ENCODE measurements at places on chromosomes 13 and 19.

GRCh38 chr13:83151308-83151660 lies 731.0 kb downstream of the SLITRK1 start:
- H3K4me3 ChIP-seq, result no peak overlapping the region
- H3K4me1 ChIP-seq, result no peaks in the 10 kb centered on the region
- H3K36me3 ChIP-seq, result no peaks in the 10 kb centered on the region
- no peak for DNase-seq
- H3K27me3 ChIP-seq, result no peaks in the 10 kb centered on the region

- H3K4me3 ChIP-seq, result no peak overlapping the region
- no peaks in the 10 kb centered on the region for H3K4me1 ChIP-seq
- H3K27me3 ChIP-seq, result no peaks in the 10 kb centered on the region
- H3K36me3 ChIP-seq, result no peaks in the 10 kb centered on the region
- no peak for DNase-seq
These were observed 395.2 kb downstream of the MYO16 start for GRCh38 chr13:109024611-109025010.

GRCh38 chr13:23722726-23723453 lies 152.7 kb downstream of the TNFRSF19 start:
- no peaks in the 10 kb centered on the region for H3K4me1 ChIP-seq
- DNase-seq, result no peak
- H3K36me3 ChIP-seq, result no peaks in the 10 kb centered on the region
- no peaks in the 10 kb centered on the region for H3K27me3 ChIP-seq
- H3K4me3 ChIP-seq, result no peak overlapping the region
- H3K27ac ChIP-seq, result no peak overlapping the region

DNA sequence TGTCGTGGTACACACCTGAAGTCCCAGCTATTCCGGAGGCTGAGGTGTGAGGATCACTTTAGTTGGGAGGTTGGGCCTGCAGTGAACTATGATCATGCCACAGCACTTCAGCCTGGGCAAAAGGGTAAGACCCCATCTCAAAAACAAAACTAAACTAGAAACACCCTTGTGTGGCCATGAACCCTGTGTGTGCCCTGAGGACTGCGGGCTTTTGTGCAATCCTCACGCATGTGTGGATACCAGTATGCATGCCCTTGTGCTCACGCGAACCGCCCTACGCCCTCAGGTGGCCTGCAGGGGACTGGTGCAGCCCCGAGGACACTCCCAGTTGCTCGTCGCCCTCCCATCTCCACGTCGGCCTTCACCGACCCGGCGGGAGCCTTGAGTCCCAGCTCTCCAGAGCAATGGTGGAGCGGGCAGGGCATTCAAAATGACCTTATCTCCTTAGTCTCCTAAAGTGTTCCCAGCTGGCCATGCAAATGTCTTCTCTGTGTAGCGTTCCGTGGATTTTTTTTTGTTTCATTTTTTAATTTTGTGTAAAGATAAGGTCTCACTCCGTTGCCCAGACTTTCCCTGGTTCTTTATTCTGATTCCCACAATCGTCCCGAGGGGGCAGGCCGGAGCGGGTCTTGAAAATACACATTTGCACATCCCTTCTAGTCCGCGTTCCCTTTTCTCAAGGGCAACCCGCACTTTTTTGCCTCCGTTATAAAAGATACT lies 868 bp upstream of the EGLN2 start:
- peaks cover 39% of the 10 kb centered on the region for H3K4me1 ChIP-seq
- peaks cover 5% of the 10 kb centered on the region for H3K36me3 ChIP-seq
- peak overlapping the region; percentile 69 for H3K4me3 ChIP-seq
- H3K27ac ChIP-seq, result peak overlapping the region; percentile 96
- no peaks in the 10 kb centered on the region for H3K27me3 ChIP-seq

GRCh38 chr13:95391362-95391761 lies 90.1 kb upstream of the ABCC4 start:
- H3K27ac ChIP-seq, result no peak overlapping the region
- no peaks in the 10 kb centered on the region for H3K36me3 ChIP-seq
- no peaks in the 10 kb centered on the region for H3K27me3 ChIP-seq
- no peak overlapping the region for H3K4me3 ChIP-seq

All from sigmoid colon (tissue), 7 donors.